GM06990 (cell line): ENCODE measurements at places on chromosomes 2 and 18.

GRCh38 chr18:69757733-69758132, 189.9 kb downstream of the CD226 start:
- no peak for DNase-seq

GRCh38 chr2:43050866-43051265, 175.5 kb downstream of the ZFP36L2 start:
- DNase-seq: no peak

DNA sequence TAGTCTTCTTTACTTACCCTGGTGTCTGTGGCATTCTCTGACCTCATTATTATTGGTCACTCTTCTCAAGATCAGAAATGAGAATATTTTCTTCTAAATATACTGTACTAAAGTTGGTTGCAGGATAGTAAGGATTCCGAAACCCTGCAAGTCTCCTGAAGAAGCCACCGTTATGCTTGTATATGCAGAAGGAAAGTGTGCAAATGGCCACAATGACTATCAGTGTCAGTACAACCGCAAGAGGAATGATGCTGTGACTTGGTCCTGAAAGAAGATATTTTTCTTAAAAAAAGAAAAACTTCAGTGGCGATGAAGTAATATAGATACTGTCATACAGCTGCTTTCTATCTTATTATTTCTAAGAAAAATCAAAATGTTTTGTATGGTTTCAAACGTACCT, 120.7 kb downstream of the PLA2R1 start:
- no peak for DNase-seq

DNA sequence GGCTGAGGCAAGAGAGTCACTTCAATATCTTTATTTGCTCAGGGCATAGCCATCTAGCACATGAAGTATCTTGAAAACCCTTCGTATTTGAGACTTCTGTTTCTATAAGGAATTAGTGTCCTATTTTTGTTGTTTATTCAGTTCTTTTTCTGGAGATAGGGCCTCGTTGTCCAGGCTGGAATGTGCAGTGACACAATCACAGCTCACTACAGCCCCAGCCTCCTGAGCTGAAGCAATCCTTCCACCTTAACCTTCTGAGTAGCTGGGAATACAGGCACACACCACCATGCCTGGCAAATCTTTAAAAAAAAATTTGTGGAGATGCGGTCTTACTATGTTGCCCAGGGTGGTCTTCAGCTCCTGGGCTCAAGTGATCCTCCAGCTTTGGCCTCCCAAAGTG, 50.6 kb downstream of the PSMD14 start:
- DNase-seq: no peak

GRCh38 chr2:235055891-235056516, 104.2 kb downstream of the SH3BP4 start:
- DNase-seq: no peak

GRCh38 chr18:11369556-11369955, 220.2 kb upstream of the PIEZO2 start:
- DNase-seq: no peak

DNA sequence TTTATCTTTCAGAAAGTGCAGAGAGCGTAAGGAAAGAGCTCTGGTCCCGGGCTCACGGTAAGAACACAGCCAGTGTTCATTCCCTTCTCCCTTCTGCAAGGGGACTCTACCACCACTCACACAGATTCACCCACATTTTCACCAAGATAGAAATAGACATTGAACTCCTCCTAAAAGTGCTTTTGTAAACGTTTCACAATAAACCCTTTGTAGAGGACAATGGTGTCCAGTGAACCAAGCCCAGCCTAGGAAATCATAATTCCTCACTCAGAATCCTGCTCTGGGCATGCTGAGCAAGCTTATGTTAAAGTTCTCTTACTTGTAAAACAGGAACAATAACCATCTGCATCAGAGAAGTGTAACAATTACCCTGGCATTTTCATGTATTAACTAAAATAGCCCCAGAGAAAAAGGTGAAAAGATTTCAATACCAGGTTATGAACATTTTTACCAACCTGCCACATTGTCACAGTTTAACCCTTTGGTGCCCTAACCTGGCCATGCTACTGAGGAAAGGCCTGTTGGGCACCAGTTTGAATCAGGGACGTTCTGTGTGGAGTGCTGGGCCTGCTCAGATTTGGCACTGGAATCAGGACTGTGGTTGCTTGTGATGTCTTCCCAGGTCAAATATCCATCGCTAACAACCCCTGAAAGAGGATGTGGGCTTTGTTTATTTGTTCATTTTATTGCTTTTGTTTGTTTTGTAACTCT, 22.5 kb upstream of the NDUFV2 start:
- no peak for DNase-seq

DNA sequence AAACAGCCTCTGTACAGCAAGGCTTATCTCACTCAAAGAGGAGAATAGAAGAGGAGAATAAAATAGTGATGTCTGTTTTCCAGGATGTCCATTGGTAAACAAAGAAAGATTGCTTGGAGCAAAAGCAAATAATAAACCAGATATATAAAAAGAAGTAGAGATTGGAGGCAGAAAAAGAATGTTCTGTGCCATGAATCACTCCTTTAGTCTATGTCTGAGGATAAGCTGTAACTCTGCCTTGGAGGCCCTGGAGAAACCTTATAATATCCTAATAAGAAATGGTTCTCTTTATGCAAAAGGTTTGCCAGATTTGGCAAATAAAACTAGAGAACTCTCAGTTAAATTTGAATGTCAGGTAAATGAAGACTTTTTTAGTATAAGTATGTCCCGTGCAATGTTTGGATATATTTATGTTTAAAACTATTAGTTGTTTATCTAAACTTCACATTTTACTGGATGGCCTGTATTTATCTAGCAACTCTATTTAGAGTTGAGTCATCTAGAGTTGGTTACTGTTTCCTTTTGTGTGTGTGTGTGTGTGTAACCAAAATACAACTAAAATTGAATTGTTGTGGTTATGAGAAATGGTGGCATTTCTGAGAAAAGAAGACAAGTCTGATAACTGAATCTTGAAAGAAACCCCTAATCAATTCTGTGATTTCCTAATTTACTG, 510.3 kb upstream of the SETBP1 start:
- DNase-seq: no peak

DNA sequence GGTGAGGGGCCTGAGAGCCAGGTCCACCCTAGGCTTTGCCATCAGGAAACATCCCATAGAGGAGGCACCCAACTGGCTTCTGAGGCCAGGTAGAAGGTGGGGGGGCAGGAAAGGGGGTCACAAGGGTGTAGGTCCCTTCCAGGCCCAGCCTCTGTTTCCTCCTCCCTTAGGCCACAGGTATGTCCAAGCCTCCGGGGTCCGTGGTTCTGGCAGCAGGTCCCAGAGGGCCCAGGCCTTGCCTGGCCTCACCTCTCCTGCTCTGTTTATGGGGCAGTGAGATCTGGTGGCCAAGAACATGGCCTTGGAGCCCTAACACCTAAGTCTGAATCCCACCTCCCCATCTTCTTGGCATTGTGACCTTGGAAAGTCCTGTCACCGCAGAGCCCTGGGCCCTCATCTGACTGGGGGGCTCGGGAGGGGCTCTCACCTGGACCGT, 21.6 kb upstream of the GPR17 start:
- no peak for DNase-seq

DNA sequence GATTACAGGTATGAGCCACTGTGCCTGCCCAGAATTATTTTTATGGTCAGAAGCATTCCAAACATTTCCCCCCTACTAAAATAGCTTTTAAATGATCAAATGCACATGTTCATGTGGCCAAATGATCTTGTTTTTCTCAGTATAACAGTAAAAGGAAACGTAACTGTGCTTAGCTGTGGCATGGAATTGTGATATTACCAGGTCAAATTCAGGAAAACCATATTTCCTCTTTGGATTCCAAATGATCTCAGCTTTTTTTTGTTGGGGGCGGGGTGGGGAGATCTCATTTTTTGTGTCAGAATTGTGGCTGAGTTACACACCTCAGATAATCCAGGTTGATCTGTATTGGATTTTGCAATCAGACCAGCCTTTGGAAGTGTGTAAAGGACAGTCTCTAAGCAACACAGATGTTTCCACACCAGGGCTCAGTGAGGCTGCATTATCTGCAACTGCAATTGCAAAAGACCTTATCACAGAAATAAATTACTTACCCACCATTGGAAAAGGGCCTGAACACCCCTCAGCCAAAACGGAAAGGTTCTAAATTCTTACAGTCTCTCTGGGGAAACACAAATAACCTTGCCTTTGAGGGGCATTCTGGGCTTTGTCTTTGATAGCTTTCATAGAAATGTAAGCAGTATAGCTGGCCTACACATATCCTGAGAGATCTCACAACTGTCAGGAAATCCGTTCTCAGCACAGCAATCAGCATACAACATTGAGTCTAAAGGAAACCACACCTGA, 8.4 kb downstream of the CASP10 start:
- no peak for DNase-seq

DNA sequence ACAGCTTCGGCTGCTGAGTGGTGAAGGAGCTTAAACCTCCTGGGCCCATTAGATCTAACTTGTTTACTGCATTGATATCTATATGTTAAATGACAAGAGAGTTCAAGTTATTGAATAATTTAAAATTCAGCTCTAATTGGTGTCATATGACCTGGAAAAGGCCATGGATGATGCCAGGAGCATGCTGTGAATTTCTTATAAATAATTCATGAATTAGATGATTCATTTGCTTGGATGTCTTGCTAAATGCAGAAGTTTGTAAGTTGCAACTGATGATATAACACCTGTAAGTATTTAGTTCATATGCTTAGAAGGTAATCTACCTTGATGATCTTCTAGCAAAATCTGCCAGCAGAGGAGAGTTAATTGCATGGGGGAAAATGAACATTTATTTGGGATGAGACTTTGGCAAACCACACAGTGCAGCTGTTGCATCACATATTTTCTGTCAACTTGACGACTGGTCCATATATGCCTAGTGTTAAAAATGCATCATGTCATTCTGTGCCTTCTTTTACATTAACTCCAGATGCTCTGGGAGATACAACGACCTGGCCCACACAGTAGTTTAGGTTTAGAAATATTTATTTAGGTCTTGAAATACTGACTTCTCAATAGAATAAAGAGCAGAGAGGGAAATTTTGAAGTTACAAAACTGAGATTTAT, 226.3 kb downstream of the KIAA1328 start:
- no peak for DNase-seq

- DNase-seq: no peak
Measured at GRCh38 chr2:101823859-101824258, 126.4 kb downstream of the MAP4K4 start.

GRCh38 chr2:238706163-238706562, 141.7 kb upstream of the TWIST2 start:
- DNase-seq: no peak

DNA sequence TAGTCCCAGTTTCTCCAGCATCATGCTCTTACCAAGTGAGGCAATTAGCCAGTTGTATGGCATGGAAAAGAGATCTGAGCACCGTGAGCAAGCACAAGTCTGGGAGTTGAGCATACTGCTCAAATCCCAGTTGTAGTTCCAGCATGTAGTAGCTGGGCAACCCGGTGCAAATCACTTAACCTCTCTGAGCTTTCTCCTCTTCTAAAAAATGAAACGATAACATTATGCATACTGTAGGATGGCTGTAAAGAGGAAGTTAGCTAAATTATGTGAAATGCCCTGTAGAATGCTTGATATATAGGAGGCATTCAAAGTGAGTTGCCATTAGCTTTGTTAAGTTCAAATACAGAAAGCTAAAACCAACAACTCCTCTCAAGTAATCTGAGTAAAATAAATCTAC, 164.0 kb upstream of the ZEB2 start:
- no peak for DNase-seq

GRCh38 chr2:215966951-215967350, 46.4 kb downstream of the MREG start:
- DNase-seq: no peak

DNA sequence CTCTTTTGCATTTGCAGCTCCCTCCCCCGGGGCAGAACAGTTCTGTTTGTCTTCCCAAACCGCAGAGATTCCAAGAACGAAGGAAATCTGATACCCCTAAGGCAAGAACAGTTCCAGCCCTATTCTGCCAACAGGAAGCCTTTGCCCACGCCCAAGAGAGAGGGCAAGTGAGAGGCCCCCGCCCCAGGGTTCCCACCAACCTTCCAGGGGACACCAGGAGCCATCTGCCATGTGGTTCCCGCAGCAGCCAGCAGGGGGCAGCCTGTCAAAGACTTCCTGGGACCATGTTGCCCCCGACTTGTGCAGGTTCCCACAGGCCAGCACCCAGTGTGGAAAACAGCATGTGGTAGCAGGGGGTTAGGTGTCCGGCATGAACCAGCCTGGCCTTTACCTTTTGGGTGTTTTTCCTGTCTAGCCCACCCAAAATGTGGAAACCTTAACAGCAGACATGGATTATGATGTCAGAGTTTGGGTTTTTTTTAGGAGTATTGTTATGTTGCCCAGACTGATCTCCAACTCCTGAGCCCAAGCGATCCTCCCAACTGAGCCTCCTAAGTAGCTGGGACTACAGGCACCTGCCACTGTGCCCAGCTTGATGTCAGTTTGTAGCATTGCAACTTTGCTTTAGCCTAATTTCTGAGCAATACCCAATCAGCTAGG, 21.7 kb upstream of the EFHD1 start:
- peak; percentile 31 for DNase-seq

DNA sequence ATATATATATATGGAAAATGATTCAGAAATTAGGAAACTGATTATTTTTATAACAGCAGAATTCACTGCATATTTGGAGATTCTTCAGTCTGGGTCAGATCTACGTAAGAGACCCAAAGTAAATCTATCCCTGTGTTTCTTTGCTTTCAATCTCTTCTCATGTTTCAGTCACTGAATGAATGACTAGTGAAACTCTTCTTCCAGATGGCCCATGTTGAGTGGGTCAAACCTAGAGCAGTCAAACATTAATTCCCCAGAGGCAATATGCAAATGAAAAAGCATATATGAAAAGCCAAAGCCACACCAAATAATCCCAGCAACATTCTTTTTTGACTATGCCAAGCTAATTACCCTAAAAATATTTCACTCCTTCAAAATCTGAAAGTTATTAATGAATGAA, 317.3 kb downstream of the RBM43 start:
- DNase-seq: no peak
